ENCODE measurements at places on chromosomes 6 and 20.
A peak's percentile ranks its signal among the peaks of the same experiment; 100 is the strongest.

- DNase-seq = no peak
Observed at GRCh38 chr6:113205553-113205952, 651.6 kb upstream of the MARCKS start.

- DNase-seq = no peak
Observed at GRCh38 chr6:109088995-109089394, 5.7 kb downstream of the SESN1 start.

DNA sequence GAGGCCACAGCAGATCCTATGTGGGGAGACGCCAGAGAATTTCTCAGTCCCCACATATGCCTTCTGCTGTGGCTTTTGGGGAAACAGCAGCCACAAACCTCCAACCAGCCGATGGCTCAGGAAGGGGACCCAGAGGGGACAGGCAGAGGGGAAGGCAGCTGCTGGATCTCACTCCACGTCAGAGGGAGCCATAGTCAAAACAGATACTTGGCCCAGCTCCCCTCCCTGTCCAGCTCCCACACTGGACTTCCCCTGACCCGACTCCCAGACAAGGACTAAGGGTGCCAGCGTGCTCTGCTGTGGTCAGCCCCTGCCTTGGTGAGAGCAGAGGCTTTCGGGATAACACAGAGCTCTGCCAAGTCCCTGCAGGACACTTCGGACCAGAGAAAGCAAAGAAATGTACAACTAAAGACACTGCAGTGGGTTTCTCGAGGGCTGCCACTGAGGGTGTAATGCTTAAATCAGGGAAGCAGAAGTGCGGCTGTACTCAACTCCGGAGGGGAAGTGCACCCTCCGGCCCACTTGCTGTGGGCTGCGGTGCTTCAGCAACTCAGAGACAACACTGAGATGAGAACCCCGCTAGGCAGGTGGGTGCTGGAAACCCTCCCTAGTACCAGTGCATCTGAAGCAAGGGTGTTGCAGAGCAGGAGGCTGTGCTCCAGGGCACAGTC, 47.2 kb downstream of the RRBP1 start:
- DNase-seq = no peak

DNA sequence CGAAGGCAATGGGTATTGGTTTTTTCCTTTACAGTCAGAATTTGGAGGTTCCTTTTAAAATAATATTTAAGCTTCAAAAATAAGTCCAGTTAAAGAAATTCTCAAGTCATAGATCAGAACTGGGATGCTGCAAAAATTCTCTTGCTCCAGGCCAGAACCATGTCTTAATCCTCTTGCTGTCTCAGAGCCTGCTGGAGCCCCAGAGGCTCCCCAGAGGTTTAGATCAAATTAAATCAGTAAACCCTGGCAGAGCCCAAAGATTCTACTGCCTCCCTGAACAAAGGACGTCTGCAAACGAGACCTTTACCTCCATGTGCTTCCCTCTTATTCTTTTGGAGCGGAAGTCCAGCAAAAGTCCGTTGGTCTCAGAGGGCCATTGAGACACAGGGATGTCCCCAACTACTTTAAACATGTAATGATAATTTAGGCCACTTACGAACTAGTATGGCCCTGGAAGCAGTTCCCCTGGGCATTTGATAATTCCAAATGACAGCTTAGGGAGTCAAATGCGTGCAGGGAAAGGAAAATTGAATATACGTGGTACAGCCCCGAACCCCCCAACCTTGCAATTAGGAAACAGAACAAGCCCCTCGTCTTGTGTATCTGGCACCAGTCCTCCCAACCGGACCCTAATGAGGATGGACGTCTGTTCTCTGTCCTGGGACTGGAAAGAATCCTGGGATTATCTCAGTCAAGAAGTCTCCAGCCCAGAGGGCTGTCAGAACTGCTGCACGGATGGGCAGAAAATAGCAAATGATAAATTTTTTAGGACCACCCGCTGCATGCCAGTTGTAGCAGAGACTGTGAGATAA, 31.5 kb downstream of the SULF2 start:
- no peak for DNase-seq

- no peak for DNase-seq
Observed at GRCh38 chr6:125743604-125744003, 5.8 kb upstream of the HEY2 start.

GRCh38 chr6:16670617-16671051, 90.6 kb downstream of the ATXN1 start:
- DNase-seq = no peak

DNA sequence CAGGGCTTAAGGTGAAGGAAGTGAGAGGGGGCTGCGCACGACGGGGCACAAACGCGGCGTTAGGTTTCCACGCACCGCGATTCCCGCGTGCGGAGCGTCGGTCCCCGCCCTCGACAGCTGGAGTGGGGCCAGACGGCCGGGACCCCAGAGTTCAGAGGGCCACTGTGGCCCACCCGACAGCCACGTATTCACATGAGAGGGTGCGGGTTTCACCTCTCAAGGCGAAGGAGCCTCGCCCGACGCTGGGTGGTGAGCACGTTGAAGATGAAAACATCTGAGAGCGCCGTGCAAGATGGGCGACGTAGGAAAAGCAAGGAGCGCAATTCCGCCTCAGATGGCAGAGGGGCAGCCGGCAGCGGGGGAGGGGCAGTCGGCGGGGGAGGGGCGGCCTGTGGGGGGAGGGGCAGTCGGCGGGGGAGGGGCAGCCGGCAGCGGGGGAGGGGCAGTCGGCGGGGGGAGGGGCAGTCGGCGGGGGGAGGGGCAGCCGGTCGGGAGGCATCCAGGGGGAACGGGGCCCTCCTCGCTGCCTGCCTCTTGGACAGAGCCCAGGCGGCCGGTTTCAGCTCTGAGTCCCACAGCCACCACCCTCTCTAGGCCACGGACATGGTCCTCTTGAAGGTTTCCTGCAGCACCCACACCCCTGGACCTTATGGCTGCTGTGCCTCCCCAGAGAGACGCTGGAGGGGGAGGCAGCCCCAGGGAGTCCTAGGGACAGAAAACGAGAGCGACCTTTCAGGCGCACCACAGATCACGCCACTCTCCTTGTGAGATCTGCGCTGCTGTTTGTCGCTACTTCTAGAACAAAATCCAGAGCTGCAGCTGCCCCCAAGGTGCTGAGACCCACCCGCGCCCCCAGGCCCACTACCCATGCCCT, 113.7 kb downstream of the DLL1 start:
- no peak for DNase-seq

DNA sequence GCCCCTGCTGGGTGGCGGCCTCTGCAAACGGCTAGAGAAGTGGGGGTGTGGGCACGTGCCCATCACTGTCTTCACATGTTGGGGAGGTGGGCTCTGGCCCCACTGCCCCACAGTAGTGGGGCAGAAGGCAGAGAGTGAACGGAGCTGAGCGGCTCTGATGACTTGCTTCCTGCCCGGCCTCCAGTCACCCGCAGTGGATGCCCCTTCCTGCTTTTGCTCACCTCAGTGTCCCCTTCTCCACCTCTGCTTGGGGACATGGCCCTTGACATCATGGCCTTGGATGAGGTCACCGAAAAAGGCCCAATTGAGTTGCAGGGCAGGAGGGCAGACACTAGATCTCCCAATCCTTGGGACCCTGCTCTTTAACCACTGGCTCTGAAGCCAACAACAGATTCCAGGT, 40.1 kb downstream of the KCNK5 start:
- no peak for DNase-seq

GRCh38 chr6:45956663-45957062, 59.0 kb downstream of the CLIC5 start:
- DNase-seq = no peak

DNA sequence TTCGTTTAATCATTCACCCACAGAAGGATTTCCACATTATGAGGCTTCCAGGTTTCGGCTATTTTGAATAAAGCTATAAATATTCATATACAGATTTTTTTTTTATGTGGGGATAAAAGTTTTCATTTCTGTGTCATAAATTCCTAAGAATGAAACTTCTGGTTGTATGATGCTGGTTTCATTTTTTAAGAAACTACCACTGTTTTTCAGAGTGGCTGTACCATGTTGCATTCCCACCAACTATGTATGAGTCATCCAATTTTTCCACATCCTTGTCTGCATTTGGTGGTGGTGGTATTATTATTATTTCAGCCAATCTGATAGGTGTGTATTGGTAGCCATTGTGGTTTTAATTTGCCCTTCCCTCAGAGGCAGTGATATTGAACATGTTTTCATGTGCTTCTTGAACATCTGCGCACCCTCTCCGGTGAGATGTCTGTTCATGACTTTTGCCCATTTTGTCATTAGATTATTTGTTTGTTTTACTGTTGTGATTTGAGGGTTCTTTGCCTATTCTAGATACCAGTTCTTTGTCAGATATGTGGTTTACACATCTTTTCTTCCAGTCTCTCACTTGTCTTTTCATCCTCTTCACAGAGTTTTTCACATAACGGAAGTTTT, 75.5 kb downstream of the DOK5 start:
- no peak for DNase-seq

GRCh38 chr20:37823296-37823980, 79.5 kb upstream of the VSTM2L start:
- DNase-seq = peak; percentile 69

- DNase-seq = no peak
Observed at GRCh38 chr6:50853939-50854338, 35.3 kb downstream of the TFAP2B start.

DNA sequence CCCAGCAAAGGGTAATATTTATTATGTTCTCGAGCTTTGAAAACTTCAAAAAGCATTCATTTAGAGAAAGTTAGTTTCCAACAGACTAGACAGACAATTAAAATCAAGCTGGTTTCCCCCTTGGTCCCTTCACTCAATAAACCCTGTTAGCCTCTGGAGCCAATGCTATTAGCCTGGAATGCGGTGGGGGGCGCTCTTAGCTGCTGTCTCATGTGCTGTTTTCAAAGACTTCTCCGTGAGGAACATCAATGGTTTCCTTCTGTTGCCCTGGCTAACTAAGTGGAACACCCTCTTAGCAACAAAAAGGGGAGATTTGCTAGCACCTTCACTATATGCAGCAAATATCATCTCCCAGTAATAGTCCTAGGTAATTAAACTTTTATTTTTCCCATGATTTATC, 86.4 kb downstream of the LY86 start:
- DNase-seq = no peak

DNA sequence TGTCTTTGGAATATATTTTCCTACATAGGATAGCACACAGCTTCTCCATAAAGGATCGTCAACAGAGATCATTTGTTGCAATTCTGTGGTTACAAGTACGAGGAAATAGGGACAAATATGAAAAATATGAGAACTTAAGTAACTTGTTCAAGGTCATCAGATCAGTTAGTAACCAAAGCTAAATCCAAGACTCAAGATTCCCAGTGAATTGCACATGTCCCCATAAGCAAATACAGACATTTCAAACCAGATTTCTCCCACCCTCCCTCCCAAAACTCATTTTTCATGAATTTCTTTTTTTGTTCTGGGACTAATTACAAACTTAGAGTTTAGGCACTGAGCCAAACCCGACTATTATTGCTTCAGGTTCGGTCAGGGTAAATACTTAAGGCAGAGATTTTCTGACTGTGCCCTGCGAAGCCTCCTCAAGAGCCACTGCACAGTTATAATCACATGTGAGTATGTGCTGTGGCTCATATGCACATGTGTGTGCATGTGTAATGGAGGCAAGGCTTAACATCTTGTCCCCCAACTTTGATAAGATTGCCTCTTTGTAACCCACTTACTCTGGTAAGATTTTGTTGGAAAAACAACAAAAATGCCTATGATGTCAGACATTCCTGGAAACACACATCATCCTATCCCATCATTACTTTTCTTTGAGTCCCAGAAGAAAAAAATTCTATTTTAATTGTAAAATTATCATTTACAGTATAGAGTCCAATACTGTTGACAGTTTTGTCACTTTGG, 216.2 kb downstream of the CD83 start:
- DNase-seq = no peak

- DNase-seq = no peak
Observed at GRCh38 chr20:57847104-57847503, 137.3 kb upstream of the PMEPA1 start.

DNA sequence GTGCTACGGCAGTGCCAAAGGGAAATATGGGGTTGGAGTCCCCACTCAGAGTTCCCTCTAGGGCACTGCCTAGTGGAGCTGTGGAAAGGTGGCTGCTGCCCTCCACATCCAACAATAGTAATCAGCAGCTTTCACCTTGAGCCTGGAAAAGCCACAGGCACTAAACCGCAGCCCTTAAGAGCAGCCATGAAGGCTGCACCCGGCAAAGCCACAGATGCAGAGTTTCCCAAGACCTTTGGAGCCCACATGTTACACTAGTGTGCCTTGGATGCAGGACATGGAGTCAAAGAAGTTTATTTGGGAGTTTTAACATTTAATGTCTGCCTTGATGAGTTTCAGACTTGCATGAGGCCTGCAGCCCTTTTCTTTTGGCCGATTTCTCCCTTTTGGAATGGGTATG, 91.4 kb upstream of the HSF2 start:
- no peak for DNase-seq

GRCh38 chr6:165762125-165762524, 99.1 kb upstream of the PDE10A start:
- no peak for DNase-seq

GRCh38 chr6:31266567-31267360, 5.1 kb downstream of the HLA-C start:
- no peak for DNase-seq

GRCh38 chr6:61675734-61676133, 610.3 kb downstream of the KHDRBS2 start:
- no peak for DNase-seq

DNA sequence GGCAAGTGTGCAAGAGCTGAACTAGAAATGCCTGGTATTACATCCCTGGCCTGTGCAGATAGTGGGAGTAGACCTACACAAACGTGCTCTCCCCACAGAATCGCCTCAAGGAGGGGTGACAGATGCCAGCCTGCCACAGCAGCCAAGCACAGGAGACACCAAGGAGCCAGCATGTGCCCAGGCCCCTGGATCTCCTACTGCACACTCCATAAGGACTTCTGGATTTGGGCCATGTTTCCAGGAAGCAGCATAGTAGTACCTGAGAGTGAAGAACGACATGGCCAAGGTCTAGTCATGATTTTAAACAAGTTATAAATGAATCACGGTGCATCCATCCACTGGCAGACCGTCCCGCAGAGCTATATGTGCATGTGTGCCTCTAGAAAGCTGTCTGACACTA, 232.2 kb downstream of the SYNDIG1 start:
- DNase-seq = no peak

GRCh38 chr20:43438578-43439316, 18.9 kb upstream of the SRSF6 start:
- DNase-seq = peak; percentile 1

DNA sequence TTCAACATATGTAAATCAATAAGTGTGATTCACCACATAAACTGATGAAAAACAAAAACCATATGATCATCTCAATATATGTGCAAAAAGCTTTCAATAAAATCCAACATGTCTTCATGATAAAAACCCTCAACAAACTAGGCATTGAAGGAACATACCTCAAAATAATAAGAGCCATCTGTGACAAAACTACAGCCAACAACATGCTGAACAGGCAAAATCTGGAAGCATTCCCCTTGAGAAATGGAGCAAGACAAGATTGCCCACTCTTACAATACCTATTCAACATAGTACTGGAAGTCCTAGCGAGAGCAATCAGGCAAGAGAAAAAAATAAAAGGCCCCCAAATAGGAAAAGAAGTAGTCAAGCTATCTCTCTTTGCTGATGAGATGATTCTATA, 76.5 kb downstream of the OTOR start:
- DNase-seq = no peak

Data from Caco-2 (cell line).